ENCODE measurements at places on chromosomes 7 and 10.

DNA sequence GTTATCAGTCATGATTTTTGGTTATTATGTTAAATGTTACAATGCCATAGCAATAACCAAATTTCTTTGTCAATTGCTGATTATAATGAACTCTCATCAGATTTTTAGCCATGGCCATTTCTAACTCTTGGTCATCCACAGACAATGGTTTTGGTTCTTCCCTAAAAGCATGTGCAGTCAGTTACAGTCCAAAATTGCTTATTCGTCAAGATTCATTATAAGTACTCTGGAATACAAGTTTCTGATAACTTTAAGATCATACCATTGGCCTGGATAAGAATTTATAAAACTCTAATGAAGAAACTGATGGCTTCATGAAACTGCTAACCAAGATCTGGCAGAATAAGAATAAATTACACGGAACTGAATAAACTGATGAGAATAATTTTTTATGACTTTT is 50.9 kb downstream of the PDZD8 start:
- DNase-seq: no peak

DNA sequence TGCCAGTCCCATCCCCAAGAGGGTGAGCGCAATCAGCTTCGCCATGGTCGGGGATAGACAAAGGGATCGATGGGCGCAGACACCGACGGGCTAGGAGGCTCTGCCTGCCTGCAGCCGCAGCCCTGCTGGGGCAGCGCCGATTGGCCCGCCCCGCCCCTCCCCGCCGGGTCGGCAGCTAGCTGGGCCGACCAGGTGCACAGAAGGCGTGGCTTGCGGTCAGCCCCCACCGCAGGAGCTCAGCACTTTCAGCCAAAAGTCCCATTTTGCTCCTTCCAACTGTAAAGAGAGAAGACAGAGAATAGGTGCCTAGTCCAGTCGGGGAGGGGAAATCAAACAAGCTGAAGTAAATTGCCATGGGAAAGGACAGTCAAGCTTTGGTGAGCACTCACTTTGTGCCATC is at the start of gene PON1:
Gene PON1, minus strand, starts transcription at position 102 of the 400 bp plus-strand sequence. Its CDS starts 57 bp downstream, at position 45.
- peak; percentile 81 for DNase-seq

- DNase-seq: peak; percentile 80
Measured at GRCh38 chr10:83166344-83166743, 973.0 kb upstream of the GHITM start.

DNA sequence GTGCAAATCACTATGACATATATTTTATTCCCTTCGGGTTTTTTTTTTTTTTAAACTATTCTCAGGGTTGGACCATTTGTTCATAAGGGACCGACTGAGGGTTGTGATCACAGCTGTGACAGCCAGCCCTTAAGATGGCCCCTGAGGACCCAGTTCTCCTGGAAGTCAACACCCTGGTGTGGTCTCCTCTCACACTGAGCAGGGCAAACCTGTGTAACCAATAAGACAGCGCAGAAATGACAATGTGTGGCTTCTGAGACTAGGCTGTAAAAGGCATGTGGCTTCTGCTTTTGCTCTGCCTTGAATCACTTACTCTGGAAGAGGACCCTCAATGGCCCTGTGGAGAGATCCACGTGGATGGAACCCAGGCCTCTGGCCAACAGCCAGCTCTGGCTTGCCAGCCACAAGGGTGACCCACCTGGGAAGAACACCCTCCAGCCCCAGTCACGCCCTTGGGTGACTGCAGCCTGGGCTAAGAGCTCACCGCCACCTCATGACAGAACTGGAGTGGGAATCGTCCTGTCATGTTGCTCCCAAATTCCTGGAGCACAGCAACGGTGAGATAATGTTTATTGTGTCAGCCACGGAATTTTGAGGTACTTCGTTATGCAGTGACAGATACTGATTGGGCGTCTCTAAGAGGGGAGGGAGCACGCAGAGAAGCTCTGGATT is 127.1 kb downstream of the CLEC2L start:
- no peak for DNase-seq

DNA sequence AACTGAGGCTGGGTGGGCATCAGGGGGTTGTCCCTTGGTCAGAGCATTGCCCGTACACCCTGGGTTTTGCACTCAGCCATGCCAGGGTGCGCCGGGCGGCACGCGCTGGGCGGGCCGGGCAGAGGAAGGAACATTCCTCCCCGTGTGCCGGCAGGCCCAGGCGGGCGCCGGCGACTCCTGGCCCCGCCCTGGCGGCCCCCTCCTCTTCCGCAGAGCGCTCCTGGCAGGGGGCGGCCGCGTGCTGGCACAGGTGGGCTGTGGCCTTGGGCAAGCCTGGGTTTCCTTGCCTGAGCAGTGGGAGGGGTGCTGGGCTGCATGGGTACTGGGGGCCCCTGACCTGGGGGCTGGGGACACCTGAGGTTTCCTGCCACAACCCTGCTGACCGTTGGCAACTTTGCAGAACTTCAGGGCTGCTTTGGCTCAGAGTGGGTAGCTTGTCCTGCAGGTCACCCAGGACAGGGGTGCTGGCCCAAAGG is 3.9 kb downstream of the LFNG start:
- DNase-seq: peak; percentile 79

DNA sequence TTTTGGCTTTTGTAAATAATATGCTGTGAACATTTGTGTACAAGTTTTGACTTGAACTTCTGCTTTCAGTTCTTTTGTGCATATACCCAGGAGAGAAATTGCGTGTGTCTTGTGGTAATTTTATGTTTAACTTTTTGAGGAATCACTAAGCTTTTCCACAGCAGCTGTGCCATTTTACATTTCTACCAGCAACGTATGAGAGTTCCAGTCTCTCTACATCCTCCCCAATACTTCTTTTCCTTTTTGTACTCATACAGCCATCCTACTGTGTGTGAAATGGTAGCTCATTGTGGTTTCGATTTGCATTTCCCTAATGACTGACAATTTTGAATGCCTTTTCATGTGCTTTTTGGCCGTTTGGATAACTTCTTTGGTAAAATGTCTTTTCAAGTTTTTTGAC is 66.3 kb upstream of the INHBA start:
- DNase-seq: no peak

DNA sequence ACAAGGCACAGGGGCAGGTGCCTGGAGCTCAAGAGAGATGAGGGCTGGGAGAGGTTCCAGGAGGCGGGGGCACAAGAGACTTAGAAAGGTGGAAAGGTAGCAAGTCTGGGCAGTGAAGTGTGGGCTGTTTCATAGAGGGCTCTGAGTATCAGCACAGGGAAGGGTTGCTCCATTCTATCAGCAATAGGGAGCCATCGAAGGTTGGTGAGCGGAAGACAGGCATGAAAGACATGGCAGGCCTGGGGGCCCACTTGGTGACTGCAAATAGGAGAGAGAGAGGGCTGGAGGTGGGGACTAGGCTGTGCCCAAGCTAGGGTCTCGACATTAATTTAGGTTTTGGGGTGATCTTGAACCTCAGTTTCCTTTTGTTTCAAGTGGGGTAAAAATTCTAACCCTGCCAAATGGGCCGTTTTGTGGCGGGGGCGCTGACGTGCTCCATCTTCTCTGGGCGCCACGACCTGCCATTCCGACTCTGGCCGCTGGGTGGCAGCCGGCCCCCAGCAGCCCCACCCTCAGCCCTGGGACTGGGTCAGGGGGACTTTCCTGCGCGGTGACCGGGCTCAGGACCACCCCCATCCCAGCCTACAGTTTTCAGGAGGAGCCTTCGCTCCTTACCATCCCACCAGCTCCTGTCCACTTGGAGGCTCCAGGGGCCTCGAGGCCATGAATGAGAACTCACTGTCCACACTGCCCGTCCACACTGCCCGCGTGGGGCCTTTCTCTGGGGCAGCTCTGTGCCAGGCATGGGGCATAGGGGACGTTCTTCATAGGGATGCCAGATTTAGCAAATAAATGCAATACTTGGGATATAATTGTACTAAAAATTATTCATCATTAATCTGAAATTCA is 37.2 kb upstream of the PCBD1 start:
- peak; percentile 75 for DNase-seq

GRCh38 chr7:5367661-5368060 is 56.0 kb downstream of the TNRC18 start:
- DNase-seq: peak; percentile 22

DNA sequence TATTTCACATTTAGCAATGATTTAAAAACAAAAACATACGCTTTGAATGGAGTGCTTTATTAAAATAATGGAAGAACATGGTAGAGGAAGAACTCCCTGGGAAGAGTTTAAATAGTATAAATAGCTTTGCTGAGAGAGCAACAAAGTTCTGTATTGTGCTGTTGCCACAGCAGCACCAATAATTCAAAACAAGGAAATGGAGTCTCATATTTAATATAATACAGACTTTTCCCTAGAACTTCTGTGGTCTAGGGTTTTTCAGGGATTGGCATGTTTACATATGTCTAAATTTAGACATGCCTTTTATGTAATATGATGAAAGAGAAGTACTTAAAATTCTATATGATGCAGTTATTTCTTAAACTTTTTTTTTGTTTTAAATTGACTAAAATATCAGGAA is 217.2 kb upstream of the HDAC9 start:
- DNase-seq: no peak
